ENCODE measurements at places on chromosomes 6 and 20.

GRCh38 chr6:163459536-163459935, 45.0 kb downstream of the QKI start:
- DNase-seq: no peak

- no peak for DNase-seq
Observed at GRCh38 chr6:11083491-11083890, 10.1 kb upstream of the SMIM13 start.

DNA sequence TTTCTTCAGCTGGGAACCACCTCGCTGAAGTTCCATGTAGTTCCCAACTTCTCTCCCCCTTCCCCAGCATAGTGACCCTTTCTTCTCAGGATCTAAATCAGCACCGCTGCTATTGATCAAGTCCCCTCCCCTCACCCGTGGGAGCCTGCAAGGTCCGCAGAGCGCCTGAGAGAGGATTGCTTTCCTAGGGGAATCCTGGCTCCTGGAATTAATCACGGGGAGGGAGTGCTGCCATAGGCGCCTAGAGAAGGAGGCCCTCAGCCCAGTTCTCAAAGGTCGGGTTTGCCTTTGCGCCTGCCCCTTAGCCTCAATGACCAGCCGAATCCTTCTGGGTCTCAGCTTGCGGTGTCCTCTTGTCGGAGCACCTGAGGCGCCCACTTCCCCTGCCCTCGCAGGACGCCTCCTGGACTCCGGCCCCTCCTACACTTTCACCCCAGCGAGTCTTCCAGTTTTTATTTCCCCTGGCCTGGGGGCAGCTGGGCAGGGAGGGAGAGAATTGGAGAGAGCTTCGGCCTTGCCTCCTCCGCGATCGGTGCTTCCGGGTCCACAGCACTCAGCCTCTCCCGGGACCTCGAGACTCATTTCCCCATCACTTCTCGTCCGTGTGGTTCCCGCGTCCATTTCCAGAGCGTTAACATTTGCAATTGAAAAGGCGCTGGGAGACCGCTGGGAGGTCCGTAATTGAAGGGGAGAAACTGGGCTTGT, 3.1 kb upstream of the NKX2-2 start:
- no peak for DNase-seq

DNA sequence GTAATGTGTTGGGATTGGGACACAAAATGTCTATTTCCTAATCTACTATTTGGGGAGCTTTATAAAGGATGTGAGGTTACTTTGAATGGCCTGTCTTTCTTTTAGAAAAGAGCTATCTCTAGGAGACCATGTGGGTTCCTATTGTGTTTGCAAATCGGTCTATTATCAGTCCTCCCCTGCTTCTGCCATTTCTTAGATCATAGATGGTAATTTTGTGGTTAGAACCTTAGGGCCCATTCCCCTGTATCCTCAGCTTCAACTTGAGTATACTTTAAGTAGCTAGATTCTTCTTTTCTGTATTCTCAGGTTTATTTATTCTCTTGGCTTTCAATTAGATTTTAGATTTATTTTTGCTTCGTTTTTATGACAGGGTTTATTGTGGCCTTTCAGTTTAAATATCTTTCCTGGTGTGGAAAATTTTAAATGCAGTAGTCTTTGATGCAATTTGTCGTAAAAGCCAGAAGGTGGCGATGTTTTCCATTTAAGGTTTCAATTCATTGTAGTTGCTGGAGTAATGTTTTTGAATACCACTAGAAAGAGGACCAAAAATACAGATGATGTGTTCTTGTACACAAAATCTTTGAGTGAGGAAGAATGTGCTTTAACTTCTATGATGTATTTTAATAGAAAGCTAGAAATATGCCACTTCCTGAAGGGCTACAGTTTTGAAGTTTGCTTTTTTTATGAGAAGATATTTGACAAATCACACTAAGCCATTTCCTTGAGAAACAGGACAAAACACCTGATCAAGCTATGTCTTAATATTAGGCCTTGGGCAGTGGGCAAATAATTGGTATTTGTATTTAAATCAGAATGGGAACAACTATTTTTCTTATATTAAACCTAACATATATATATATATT, 20.3 kb downstream of the TBPL1 start:
- peak; percentile 55 for DNase-seq

DNA sequence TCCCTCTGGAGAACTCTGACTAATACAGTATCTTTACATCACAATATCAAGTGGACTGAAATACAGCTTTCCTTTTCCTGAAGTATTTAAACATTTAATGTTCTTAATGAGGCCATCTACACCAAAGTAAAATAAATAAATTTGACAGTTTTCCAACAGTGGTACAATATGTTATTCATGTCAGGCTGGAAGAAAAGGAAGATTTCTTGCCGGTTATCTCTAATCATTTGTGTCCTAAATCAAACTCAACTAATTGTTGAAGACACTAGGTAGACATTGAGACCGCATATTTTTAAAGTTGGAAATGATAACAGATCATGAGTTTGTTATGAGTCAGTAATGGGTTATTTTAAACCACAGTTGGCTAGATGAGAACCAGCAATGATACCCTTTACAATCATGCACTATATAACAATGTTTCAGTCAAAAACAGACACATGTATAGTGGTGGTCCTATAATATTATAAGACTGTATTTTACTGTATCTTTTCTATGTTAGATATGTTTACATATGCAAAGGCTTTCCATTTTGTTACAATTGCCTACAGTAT, 241.6 kb downstream of the LMBRD1 start:
- DNase-seq: no peak
